ENCODE measurements at places on chromosomes 1 and 21.

GRCh38 chr21:46381541-46381940, 57.6 kb downstream of the PCNT start:
- DNase-seq = no peak

- no peak for DNase-seq
These were observed 21.4 kb downstream of the OPRD1 start for GRCh38 chr1:28833381-28833780.

- DNase-seq = no peak
These were observed at the start of gene PRELP for GRCh38 chr1:203475012-203475981. PRELP (plus strand) TSS chr1:203475806; CDS start chr1:203483185, 7,379 bp downstream.

GRCh38 chr1:203860396-203861025, 888 bp upstream of the SNRPE start:
- DNase-seq = no peak

Measured in occipital lobe (tissue), 3 donors.